ENCODE measurements at places on chromosomes 1 and 21. TPM values are rescaled to one million over a fixed set of nuclear protein-coding genes. Genes with fewer than 3 reads are reported as not detected.

PPP1R15B gene
- 44.5 TPM for total RNA-seq

FAM163A gene
- 1.6 TPM for total RNA-seq

GBP4 gene
- total RNA-seq: 1.8 TPM

CHIT1 gene
- 0.46 TPM for total RNA-seq

LPAR3 gene
- 0.46 TPM for total RNA-seq

WDR64 gene
- total RNA-seq: not detected

F13B gene
- not detected for total RNA-seq

ZNHIT6 gene
- total RNA-seq: 17.3 TPM

ADGRL4 gene
- total RNA-seq: 4.2 TPM

FLG2 gene
- total RNA-seq: not detected

DNAJC6 gene
- total RNA-seq: 220 TPM

GJA8 gene
- total RNA-seq: not detected

NEGR1 gene
- total RNA-seq: 149 TPM

RXRG gene
- total RNA-seq: 70.8 TPM

HMGCL gene
- total RNA-seq: 19.1 TPM

GBP6 gene
- 0.69 TPM for total RNA-seq
